ENCODE measurements at places on chromosomes 11 and 22.

DNA sequence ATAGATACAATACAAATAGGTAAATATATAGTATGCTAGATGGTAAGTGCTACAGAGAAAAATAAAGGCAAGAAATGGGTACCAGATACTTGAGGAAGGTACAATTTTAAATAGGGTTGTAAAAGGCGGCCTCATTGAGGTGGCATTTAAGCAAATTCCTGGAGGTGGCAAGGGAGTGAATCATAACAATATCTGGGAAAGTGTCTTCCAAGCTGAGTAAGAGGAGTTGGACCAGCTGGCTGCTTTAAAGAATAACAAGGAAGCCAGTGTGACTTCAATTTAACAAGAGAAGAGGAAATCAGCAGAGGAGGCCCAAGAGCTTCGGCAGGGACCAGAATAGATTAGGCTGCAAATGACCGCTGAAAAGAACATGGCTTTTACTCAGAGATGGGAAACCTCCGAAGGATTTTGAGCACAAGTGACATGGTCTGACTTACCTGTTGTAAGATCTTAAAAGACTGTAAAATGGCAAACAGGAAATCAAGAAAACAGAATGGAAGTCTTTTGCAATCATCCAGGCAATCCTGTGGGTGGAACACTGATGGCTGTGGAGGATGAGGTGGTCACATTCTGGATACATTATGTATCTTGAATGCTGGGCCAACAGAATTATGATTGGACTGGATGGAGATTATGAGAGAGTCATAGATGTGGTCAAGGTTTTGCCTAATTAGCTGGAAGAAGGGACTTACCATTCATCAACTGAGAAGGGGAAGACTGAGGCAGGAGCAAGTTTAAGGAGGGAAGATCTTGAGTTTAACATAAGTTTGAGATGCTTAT, 77.2 kb downstream of the RDX start:
- DNase-seq = no peak

DNA sequence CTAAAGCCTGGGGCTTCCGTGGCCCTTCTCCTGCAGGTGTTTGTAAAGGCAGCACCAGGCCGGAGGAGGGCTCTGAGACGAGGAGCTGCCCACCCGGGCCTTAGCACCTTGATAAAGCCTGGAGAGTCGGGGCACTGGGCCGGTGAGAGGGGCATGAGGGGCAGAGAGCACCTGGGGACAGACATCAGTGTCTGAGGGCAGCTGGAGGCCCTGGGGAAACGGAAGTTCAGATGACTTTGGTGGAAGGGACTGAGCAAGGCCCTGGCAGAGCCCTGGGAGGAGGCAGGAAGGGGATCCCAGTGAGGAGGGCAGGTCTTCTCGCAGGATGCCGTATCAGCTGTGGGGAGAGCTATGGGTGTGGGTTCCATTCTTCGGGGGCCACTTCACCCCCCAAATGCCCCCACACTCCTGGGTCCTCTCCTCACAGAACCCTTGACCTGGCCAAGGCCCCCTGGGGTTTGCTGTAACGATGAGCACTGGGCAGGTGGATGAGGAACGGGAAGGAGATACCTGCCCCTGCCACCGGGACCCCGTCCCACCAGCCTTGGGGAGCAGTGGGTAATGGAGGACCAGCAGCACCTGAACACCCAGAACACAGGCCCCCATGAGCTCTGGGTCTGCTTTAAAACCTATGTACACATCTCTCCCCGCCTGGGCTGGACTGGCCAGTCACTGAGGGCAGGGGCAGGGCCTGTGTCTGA, 7.4 kb downstream of the C1QTNF6 start:
- no peak for DNase-seq

DNA sequence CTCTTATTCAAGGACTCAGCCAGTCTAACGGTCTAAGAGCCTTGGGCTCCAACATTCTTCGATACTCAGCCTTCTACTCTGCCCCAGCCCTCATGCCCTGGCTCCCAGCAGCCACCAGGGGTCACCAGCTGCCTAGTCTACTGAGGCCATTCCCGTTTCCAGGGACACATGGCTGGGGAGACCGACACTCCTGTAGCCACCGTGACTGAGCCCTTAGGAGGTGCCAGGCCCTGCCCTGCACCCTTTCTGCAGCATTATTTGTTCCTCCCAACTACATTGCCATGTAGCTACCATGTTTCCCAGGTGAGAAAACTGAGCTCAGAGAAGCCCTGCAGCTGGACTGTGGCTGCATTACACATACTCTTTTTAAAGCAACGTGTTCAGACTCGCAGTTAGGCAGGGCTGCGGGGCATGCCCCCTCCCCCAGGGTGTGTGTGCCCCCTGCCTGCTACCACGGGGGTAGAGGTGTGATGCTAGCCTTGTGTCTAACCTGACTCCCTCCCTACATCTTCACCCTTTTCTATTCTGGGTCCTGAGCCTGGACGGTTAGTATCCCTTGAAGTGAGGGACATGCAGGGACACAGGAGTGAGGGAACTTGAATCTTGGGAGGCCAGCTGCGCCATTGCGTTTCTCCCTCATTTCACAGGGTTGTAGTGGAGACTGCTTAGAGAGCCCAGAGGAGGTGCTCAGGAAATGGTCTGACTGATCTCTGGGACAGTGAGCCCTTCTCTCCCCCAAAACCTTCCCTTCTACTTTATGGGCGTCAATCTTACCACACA, 17.5 kb downstream of the ATG16L2 start:
- no peak for DNase-seq

DNA sequence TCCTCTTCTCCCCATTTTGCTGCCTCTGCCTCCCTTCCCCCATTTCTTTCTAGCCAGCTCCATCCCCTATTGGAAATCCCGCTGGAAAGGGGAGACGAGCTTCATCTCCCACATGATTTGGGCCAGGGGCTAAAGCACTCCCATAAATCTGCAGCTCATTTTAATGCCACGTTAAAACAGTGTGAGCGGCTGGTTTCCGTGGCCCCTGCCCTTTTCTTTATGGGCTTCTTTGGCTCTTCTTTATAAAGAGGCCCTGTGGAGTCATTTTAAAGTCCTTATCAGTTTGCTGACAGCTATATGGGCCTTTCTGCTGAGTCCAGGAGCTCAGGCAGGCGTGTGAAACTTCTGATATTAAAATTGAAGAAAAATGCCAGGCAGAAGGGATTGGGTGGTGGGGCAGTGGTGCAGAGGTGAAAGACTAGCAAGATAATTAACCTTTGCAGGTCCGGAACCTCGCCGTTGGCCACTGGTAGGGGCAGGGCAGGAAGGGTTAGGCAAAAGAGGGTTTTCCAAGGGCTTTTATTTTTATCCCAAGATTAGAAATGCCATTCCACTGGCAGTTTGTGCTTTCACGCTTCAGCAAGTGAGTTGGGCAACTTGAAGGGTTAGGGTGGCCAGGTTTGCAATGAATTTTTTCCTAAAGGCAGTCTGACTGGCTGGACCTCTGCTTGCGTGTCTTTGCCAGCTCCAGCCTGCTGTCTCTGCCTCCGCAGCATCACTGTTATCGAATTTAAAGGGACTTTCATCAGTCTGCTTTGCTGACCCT, 44.3 kb downstream of the EXT2 start:
- no peak for DNase-seq

- no peak for DNase-seq
These were observed 695.9 kb downstream of the TBC1D22A start for GRCh38 chr22:47458348-47458747.

GRCh38 chr11:802693-803466, 2.2 kb downstream of the PIDD1 start:
- DNase-seq = no peak

GRCh38 chr11:35321532-35322317, 97.6 kb downstream of the SLC1A2 start:
- DNase-seq = no peak

DNA sequence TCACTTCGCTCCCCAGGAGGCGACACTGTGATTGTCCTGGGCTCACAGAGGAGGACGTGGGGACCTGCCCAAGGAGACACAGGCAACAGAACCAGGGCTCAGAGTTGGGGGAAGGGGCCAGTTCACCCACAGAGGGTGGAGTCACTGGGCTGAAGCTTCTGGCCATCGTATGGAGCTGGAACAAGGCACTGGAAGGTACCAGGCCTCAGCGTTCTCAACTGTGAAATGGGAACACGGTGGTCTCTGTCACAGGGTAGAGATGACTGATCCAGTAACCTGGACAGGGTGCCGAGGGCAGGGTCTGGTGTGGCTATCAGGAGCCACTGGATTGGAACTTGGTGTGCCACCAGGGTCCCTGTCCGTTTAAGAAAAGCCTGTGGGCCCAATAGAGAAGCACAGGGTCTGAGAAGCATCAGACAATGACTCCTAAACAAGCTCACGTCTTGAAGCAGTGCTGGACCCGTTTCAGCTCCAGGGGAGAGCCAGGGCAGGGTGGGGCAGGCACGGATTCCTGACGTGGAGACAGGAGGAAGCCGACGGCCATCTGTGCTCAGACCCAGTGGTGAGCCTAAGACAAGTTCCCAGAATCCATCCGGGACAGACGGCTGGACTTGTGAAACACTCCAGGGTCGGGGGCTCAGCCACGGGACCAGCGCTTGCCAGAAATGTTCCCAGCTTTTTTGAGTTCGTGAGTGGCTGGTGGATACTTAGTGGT, 25.0 kb upstream of the KCNQ1OT1 start:
- DNase-seq = no peak

DNA sequence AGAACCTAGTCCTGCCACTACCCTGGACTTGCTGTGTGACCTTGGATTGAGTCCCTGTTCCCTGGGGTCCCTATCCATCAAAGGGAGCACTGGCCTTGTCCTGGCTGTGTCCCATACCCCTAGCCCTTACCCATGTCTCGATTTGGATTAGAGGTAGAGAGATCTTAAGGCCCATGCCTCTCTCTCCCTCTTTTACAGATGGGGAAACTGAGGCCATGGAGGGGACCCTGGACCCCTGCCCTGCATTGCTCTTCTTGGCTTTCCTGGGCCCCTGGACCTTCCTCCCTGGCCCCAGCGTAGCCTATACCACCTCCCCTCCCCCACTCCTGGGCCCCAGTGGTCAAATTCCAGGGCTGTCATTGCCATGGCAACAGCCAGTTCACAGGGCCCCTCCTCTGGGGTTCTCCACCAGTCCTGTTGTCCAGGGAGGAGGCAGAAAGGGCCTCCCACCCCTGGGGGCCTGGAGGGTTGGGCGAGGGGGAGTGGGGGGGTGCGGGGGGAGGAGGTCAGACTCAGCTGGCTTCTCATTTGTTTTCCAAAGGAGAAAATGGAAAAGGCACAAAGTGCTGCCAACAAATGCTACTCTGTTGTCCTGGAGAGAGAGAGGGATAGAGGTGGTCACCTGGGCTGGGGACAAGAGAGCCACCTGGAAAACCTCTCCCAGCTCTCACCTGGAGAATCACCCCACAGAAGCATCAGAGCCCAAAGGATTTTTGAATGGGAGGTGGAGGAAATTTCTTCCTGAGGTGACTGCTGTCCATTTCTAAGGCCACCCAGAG, 23.3 kb downstream of the ARHGEF17 start:
- DNase-seq = no peak

DNA sequence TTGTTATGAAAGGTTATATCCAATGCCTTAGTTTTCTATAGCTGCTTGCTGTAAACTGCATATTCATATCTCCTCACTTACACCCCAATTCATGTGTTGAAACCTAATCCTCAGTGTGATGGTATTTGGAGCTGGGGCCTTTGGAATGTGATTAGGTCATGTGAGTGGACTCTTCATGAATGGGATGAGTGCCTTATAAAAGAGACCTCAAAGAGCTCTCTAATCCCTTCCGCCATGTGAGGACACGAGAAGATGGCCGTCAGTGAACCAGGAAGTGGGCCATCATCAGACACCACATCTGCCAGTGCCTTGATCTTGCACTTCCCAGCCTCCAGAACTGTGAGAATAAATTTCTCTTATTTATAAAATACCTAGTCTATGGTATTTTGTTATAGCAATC, 79.3 kb downstream of the CYP2R1 start:
- no peak for DNase-seq

Data from activated gamma-delta T cell (primary cell).